NCI-H1930 (cell line): ENCODE measurements at places on chromosomes 2 and 18.

GRCh38 chr2:61091485-61091884 is 25.8 kb downstream of the SANBR start:
- DNase-seq: no peak

DNA sequence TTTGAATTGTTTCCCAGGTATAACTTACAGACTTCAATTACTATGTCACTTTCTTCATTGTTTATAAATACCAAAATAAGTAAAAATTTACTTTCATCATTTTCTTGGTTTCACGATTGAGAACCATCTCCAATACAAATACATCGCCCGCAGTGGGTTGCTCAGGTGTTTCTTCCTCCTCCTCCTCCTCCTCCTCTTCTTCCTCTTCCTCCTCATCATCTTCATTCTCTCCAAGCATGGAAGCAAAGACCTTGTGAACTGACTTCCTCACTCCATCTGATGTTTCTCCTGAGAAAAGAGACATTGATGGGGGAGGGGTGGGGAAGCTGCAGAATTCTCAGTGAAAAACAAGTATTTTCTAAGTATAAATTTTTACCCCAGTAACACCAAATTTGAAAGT is 6.6 kb downstream of the GTF3C3 start:
- DNase-seq: no peak

DNA sequence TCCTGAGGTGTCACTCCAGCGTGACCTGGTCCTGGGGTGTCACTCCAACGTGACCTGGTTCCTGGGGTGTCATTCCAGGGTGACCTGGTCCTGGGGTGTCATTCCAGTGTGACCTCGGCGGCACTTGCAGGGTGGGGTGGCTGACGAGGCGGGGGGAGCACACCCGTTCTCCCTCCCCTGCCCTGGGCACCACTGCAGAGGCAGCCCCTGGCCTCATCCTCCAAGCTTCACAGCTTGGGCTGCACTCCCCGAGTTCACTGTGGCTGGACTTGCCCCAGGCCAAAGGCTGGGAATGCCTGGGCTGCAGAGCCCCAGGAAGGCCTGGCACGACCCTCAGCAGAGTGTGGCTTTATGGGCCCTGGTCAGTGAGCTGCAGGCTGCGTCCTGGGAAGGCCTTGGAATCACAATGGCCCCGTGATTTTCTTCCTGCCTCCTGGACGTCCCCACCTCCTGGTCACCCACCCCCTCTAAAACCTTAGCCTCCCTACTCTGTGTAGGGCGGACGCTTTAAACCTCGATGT is 88.3 kb downstream of the NFATC1 start:
- no peak for DNase-seq

- DNase-seq: no peak
Measured at GRCh38 chr2:61247204-61247812, 85.3 kb downstream of the C2orf74 start.

GRCh38 chr2:109134741-109135358 is 5.8 kb downstream of the SH3RF3 start:
- DNase-seq: no peak

GRCh38 chr2:121689356-121689755 is 40.1 kb upstream of the CLASP1 start:
- no peak for DNase-seq

- DNase-seq: no peak
Measured at GRCh38 chr2:43097644-43098408, 128.6 kb downstream of the ZFP36L2 start.

GRCh38 chr2:46173636-46174250 is 123.5 kb upstream of the EPAS1 start:
- DNase-seq: no peak

DNA sequence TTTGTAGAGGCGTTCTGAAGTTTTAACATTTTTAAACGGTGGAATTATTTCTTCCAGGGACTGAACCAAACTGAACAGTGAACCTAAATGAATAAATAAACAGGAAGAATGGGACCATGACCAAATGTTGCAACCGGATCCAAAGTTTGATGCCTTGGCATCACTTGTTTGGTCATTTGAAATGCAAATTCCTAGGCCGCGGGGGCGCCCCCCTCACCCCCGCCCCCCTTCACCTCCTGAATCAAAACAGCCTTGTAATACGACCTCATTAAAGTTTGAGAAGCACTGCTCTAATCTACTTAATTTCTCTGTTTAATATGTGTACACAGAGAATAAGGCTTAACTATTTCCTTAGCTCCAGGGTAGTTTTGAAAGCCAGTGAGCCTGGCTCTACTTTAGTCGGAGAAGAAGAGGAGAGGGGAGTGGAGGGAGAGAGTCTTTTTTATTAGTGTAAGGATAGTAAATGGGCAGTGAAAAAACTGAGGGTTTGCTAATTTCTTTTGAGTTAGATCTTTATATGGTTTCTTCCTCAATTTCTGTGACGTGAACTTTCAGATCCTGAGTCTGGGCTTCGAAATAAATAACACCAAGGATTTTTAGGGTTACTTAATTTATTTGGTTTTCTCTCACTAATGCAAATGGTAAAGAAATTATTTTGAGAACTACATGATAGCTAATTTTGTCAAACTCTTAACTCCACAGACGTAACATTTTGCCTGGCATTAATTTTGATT is 5.7 kb downstream of the C2orf80 start:
- no peak for DNase-seq

DNA sequence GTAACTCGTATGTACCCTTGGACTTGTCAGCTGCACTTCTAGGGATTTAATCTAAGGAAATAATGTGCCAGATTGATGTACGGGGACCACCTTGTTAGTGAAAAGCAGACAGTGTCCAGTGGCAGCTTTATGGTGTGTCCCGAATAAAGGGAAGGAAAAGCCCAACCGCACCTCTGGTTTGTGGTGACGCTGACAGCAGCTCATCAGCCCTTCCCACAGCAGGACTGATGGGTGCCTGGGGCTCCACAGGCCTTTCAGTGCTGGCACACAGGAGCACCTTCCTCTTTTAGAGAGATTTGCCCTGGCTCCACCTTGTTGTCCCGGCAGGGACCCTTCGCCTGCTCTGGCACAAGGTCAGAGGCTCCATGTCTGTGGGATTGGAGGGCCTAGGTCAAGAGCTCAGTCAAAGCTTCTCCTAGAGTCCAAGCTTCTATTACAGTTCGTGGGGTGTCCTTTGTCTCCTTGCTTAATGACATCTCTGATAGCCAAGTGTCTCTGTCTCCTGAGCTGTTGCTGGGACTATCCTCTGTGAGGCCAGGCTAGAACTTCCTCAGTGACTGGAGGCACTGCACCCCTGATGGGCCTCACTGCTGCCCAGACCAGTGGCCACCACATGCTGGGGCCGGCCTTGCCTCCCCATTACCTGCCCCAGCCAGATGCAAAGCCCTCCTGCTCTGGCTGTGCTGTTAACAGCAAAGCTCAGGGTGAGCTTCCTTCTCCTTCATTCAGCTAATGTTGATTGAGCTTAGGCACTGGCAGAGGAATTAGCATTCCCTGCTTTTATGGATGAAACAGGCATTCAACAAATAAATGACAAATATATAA is 33.0 kb upstream of the SCLY start:
- no peak for DNase-seq

DNA sequence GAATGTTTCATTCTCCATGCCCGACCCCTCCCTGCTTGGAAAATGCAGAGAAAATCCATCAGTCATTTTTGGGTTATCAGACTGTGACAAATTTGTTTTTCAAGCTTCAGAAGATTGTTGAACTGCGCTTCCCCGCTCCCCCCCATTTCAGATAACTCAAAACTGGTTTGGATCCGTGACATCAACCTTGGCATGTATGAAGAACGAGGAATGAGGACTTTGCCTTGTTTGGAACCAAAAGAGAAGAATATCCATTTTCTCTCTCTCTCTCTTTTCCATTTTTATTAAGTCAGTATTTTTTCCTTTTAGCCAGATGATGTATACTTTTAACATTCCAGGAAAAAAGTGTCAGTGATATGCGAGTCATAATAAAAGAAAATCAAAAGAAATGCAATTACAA is 171.6 kb downstream of the BCL2 start:
- no peak for DNase-seq

- no peak for DNase-seq
Measured at GRCh38 chr2:169339657-169340056, 22.7 kb downstream of the LRP2 start.

- DNase-seq: no peak
Measured at GRCh38 chr2:88837511-88838160, 146.2 kb downstream of the RPIA start.

- DNase-seq: no peak
Measured at GRCh38 chr2:18647731-18648130, 58.4 kb upstream of the NT5C1B start.

GRCh38 chr2:172249334-172249733 is 146.6 kb upstream of the DLX2 start:
- DNase-seq: no peak

DNA sequence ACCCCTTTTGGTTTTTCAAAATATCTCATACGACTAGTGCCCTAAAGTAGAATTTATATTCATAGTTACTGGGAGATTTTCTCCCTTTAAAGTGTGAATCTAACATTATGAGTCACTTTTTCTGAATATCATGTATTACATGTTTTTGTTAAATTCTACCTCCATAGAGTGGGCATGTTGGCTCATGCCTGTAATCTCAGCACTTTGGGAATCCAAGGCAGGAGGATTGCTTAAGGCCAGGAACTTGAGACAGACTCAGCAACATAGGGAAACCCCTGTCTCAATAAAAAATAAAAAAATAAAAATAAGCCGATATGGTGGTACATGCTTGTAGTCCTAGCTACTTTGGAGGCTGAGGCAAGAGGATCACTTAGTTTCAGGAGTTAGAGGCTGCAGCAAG is 45.3 kb upstream of the UNC80 start:
- DNase-seq: no peak
